CD4-positive, alpha-beta T cell treated with Interleukin-1 beta for 1 hour (primary cell): ENCODE measurements at places on chromosomes 1 and 21.
A peak's percentile ranks its signal among the peaks of the same experiment; 100 is the strongest.

- DNase-seq, result no peak
Observed at GRCh38 chr1:84757301-84757700, 67.0 kb upstream of the SSX2IP start.

- no peak for DNase-seq
Observed at GRCh38 chr1:217627431-217627830, 3.5 kb downstream of the GPATCH2 start.

GRCh38 chr1:237684236-237684635 lies 206.5 kb downstream of the ZP4 start:
- no peak for DNase-seq

- peak; percentile 7 for DNase-seq
Observed at GRCh38 chr1:22398656-22399420, 52.8 kb upstream of the ZBTB40 start.

- DNase-seq, result peak; percentile 90
Observed at GRCh38 chr1:234963180-234963903, 165.3 kb downstream of the TOMM20 start.

- no peak for DNase-seq
Observed at GRCh38 chr1:98289311-98289710, 368.5 kb upstream of the DPYD start.

DNA sequence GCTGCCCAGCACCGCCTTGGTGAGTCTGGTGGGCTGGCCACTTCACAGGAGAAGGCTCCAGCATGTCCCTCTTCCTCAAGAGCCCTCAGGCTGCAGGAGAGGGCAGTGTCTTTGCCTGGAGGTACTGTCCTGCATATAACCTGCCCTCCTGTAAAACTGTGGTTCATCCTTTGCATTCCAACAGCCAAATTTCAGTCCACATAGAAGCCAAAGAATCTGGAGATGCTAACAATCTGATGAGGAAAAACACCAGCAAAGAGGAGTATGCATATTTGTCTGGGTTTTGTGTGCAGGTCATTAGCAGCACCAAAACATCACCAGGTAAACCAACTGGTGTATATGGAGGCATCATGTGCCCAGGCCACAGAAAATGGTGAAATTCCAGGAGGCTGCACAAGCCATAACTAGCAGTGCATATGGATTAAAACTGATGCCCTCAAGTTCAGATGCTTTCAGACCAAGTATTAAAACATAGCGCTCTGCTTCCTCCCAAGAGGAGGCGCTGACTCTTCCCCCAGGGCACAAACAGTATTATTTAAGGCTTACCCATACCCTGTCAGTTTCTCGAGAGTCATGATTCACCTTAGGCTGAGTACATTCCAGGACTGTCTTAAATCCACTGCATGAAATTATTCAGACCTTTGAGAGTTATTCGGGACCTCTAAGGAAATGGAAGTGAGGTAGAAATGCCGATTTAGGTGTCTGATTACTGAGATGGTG lies 150.5 kb upstream of the COA6 start:
- no peak for DNase-seq

DNA sequence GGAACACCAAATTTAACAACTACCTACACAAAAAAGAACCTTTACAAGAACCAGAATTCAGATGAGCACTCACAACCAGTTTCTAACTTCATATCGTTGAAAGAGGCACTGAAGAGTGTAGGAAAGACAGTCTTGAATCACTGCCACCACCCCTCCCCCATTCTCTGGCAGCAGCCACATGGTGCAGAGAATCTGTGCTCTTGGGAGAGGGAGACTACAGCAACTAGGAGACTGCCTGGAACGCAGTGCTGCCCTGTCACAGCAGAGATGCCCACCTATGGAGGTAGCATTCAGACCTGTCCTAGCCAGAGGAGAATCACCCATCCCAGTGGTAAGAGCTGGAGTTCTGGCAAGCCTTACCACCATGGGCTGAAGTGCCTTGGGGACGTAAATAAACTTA lies 7.3 kb downstream of the CCN1 start:
- DNase-seq, result no peak

DNA sequence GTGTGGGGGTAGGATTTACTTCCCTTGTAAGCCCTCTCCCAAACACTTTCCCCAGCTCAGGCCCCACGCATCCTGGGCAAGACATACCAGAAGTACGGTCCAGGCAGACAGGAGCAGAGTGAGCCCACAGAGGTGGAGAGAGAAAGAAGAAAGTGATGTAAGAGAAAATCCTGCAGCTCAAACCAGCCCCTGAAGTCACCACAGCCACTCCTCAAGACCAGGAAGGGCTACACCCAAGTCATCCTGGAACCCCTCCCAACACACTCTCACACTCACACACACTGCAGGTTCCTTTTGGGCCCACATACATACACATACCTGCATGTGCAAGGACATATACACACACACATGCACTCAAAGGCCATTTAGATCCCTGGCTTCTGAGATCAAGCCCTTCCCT lies 106.8 kb downstream of the SYT2 start:
- no peak for DNase-seq

- DNase-seq, result no peak
Observed at GRCh38 chr1:4655674-4656532, 1.5 kb downstream of the AJAP1 start.

DNA sequence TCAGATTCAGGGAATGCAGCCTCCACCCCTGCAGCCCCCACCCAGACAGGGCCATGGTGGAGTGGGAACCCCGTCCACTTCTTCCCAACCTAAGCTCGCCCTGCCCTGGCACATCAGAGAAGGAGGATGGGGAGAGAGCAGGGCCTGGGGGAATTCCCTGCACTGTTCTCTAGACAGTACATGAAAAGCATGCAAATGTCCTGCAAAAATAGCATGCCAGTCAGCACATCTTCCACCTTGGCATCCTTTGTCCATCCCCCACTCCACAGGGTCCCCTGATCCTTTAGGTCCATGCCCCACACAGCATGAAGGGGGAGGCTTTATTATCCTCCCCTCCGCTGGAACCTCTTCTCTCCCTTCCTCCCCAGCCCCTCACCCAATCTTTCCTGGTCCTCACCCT lies 35.0 kb upstream of the RD3 start:
- no peak for DNase-seq

DNA sequence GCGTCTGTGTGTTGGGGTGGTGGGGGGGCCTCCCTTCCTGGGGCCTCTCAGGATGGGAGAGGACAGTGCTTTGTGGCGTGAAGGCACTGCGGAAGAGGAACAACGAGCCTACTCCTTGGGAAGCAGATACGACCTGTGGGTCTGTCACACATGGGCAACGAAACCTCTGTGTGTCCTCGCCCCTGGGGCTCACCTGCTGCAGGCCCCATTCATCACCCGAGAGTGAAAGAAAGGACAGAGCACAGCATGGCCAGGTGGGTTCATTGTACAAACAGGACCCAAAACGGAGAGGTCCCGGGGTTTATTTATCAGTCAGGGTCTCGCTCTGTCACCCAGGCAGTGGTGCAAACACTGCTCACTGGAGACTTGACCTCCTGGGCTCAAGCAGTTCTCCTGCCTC lies 40.1 kb upstream of the LIN9 start:
- no peak for DNase-seq

GRCh38 chr1:245999697-246000637 lies 507.1 kb downstream of the SMYD3 start:
- no peak for DNase-seq

GRCh38 chr1:99247199-99247598 lies 17.1 kb upstream of the PLPPR4 start:
- no peak for DNase-seq

DNA sequence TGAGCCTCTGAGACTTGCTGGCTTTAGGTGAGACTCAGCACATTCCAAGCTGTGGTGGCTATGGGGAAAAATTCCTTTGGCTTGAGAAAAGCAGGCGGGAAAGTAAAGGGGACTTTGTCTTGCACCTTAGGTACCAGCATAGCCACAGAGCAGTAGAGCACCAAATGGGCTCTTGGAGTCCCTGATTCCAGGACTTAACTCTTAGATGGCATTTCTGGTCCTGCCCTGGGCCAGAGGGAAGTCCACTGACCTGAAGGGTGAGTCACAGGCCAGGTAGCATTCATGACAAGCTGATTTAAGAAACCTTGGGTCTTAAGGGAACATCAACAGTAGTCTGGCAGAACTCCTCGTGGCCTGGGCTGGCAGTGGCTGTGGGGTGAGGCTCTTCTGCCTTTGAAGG lies 344.7 kb downstream of the DUSP10 start:
- DNase-seq, result no peak

- peak; percentile 10 for DNase-seq
Observed at GRCh38 chr1:109427171-109427467, 871 bp upstream of the PSMA5 start.

- peak; percentile 37 for DNase-seq
Observed at GRCh38 chr1:25246600-25247023, 642 bp downstream of the RSRP1 start.

DNA sequence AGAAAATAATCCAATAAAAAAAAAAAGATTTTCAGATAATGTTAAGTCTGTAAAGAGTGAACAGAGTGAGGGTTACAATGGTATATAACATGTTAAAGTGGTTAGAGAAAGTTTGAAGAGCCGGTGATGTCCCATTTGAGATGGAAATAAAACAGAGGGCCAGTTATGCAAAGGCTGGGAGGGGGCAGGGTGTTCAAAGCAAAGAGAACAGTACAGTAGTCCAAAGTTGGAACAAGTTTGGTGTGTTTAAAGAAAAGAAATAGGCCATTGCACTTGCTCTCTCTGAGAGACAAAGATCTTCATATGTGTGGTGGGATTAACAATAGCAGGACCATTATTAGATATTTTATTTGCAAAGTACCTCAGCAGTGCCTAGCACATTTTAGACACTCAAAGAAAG lies 179.5 kb upstream of the PKN2 start:
- no peak for DNase-seq

- peak; percentile 7 for DNase-seq
Observed at GRCh38 chr21:34669149-34669879, 520 bp downstream of the CLIC6 start.

DNA sequence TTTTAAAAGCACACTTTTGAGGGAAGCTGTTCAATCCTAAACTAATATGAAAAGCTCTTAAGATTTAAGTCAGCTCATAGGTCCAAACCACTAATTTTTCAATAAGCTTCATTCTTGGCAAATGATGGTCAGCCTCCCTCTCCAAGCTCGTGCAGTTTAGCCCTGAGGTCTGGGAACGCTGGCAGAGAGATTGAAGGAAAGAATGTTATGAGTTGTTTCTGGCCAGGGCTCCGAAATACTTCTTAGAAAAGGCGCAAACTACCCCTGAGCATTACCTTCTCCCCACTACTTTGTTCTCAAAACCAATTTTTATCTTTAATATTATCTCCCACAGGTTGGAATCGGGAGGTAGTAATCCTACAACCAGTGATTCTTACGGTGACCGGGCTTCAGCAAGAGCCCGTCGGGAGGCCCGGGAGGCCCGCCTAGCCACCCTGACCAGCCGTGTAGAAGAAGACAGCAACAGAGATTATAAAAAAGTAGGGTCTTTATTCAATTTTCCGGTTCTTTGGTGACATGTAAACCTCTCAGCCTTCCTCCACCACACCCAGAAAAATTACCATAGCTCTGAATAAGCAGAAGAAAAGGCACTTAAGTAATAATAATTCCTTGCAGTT lies 147.7 kb downstream of the SYT2 start:
- no peak for DNase-seq

GRCh38 chr1:113654883-113655282 lies 104.4 kb downstream of the PHTF1 start:
- no peak for DNase-seq

DNA sequence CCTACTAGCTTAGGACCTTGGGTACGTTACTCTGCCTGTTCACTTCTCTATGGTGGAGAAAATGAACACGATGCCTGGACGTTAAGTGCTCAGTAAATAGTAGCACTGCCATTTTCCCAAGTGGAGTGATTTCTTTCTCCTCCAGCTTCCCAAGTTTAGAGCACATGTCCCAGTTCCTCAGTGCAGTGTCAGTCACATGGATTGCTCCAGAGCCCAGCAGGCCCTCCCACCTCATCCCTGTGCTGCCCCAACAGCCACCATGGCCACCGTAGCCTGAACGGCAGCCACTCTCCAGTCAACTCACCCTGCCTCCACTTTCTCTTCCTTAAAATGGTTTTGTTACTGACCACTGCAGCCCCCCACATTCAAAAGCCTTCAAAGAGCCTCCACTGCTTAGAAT lies 8.5 kb downstream of the STMN1 start:
- DNase-seq, result no peak

DNA sequence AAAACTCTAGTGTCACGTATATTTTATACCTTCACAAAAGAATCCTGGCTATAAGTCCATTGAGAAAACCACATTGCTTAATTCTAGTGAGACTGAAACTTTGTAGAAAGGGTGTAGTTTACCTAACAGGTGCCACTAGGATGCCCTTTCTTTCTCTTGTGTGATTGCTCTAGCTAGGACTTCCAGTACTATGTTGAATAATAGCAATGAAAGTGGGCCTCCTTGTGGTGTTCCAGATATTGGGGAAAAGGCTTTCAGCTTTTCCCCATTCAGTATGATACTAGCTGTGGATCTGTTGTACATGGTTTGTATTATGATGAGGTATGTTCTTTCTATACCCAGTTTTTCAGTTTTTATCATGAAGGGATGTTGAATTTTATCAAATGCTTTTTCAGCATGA lies 39.7 kb upstream of the CHODL start:
- DNase-seq, result no peak

DNA sequence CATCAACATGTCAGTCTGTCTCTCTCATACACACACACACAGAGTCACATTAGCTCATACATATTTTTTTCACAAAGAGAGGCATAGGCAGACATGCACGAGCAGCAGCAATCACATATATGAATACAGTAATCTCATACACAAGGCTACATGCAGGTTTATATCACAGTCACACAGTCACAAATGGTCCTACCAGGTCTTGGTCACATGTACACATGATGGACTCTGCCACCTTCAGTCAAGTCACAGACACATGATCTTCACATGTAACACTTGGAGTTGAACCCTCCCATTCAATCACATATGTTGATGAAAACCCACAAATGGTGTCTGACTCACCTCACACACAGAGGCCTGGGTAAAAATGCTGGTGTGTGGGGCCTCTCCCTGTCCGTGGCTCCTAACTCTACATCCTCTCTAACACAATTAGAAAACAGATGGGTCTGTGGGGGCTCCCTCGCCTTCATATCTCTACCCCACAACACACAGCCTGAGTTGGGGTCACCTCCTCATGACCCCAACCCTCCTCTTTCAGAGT lies 27.9 kb downstream of the RIMS3 start:
- DNase-seq, result no peak

DNA sequence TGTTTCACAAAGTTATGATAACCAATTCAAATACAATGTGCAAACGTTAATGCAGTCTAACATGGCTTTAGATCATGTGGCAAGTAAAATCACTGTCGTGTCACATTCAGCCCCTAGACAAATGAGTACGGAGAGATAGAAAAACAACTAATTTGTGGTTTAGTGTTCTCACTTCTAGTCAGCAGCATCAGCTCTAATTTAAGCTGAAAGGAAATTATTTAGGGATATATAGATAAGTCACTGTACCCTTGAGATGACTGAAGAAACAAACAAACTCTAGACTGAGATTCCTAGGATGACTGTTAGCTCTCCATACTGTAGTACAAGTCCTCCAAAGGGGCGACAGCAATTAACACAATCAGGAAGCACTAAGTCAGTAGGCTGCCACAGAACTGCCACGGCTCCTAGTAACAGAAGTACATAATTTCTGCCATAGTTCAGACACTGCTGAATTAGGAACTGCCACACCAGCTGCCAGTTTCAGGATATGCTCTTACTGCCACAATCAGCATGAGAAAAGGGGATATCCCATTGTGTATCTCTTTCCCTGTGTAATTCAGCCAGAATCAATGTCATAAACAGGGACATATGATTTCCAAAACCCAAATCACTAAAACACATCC lies 150.4 kb upstream of the NEGR1 start:
- no peak for DNase-seq

GRCh38 chr1:93820554-93821422 lies 58.2 kb downstream of the DNTTIP2 start:
- no peak for DNase-seq
